ENCODE measurements at places on chromosomes 3 and 15.

DNA sequence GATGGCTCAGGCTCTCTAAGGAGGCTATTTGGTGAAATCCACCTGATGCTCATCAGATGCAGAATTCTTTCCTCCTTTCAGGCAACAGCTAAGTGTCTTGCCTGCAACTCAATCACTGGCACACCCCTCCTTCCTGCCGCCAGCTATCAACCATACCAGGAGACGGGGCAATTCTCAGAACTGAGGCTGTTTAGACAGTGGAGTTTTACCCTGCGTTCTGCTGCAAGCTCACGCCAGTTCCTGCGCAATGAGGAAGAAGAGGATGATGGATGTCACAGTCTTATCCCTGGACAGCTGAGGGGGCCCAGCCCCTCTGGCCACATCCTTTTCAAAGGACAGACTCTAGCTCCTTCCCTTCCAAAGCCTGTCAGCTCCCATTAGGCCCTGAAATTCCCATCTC lies 7.0 kb upstream of the MANF start:
- DNase-seq, result no peak

DNA sequence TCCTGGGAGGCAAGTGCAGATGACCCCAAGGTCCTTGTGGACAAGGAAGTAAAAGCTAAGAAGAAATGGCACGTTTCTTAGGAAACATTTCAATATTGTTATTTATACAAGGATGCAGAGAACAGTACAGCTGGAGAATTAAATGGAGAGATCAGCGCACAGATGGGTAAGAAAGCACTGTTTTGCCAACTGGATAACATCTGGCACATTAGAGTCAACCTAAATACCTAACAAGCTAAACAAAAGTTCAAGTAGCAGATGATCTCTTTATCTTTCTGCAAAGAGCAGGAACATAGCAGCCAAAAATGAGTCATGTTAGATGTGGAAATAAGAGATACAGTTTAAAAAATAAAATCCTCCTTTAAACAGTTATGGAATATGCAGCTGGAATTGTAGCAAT lies 15.7 kb upstream of the DPPA4 start:
- DNase-seq, result no peak

- DNase-seq, result no peak
Observed at GRCh38 chr15:54518156-54518882, 540.1 kb downstream of the UNC13C start.

- no peak for DNase-seq
Observed at GRCh38 chr3:99845331-99845730, 27.7 kb downstream of the CMSS1 start.

DNA sequence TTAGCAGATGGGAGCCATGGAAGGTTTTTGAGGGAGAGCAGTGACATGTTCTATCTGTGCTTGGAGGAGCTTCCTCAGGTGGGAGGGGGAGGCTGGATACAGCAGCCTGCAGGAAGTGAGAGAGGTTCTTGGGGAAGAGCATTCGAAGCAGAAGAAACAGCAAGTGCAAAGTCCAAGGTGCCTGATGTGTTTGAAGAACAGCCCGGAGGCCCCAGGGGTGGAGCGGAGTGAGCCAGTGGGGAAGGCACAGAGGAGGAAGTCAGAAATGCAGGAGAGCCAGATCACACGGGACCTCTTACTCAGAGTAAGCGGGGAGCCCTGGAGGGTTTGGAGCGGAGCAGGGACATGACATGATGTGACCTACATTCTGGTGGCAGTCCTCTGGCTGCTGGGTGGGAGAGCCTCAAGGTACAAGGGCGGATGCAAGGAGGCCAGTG lies 10.8 kb downstream of the ITGA11 start:
- no peak for DNase-seq

Measured in HT1080 (cell line).